Muscle of leg (tissue), 16 donors: ENCODE measurements at places on chromosomes 13 and 19. TPM values are rescaled to one million over a fixed set of nuclear protein-coding genes. Genes with fewer than 3 reads are reported as not detected.
A peak's percentile ranks its signal among the peaks of the same experiment; 100 is the strongest.

DNA sequence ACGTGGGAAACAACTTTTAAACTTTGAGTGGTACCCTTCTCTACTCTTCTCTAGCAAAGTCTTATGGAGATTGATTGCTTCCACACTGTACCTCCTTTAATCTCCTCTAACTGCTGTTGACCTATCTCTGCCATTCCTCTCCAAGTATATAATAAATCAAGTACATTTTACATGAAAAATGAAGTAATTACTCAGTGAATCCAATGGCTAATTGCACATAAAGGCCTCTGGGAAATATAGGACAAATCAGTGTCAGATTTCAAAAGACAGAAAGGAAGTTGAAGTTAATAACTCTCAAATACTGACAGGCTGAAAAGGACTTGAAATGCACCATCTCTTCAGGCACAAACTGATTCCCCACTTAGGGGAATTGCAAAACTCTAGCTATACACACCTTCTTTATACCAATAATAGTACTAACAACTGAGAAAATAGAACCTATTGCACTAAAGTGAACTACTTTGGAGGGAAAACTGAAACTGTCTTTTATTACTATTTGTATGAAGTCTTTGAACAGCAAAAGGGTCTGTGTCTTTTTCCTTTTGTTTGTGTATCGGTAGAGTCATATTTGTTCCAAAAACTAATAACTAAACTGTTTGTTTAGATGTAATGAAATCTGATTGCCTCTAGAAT, 701.1 kb downstream of the PCDH9 start:
- no peak for DNase-seq

DNA sequence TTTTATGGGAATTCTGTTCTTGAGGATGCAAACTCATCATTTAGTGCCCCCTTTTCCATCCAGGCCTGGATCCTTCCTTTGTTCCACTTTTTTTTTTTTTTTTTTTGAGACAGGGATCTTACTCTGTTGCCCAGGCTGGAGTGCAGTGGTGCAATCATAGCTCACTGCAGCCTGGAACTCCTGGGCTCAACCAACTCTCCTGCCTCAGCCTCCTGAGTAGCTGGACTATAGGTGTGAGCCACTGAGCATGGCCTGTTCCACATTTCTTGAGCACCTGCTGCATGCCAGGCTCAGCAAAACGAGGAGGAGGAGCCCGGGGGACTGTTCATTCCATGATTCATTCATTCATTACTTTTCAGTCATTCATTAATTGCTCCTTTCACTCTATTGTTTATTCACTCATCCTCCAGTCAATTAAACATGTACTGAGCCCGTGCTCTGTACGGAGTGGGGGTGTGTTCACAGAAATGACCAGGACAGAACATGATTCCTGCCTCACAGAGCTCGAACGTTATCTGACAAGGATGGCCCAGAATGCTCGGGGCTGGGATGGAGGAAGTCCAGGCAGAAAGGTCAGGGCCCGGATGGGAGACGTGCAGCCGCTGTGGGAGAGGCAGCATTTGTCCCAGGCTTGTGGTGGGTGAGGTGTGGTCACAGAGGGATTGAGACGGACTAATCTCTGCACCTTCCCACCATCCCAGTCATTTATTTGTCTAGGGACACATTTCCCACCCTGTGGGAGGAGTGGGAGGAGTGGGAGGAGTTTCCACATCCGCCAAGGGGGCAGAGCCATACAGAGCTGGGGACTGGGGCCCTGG, 51.2 kb upstream of the SHKBP1 start:
- DNase-seq = no peak

DNA sequence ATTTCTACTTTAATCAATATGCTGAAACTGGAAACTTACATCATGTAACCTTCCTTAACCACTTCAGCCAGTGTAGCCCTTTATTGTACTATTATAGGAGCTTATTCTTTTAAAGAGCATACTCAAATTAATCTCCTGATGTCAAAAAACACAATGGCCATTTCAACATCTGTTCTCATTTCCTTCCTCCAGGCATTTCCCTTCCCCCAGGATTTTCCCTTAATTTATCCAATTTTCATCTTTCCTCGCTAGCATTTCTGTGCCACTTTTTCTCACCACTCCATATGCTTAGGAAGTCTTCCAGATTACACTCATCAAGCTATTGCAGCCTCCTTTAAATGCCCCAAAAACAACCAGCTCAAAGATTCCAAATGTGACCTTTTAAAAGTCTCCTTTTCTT, 265.0 kb downstream of the PCDH9 start:
- DNase-seq = peak; percentile 4

DNA sequence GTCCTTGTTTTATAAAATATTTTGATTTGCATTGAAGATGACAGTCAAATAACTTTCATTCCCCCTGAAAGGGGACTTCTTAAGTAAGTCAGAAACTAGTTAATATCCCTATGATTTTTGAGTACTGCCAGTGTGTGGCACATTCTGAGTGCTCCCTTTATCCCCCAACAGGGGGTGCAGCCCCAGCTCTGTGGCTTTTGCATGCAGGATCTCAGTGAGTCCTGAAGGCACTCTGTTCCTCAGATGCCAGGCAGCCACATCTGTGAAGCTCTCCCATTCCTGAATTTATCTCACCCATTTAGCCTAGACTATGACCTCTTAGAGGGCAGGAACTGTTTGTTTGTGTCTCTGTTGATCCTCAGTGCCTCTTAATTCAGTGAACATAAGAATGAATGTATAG, 123.1 kb downstream of the CDK8 start:
- peak; percentile 15 for DNase-seq

The DLL3 gene
- total RNA-seq = 0.09 TPM

The ATP4A gene
- not detected for total RNA-seq

DNA sequence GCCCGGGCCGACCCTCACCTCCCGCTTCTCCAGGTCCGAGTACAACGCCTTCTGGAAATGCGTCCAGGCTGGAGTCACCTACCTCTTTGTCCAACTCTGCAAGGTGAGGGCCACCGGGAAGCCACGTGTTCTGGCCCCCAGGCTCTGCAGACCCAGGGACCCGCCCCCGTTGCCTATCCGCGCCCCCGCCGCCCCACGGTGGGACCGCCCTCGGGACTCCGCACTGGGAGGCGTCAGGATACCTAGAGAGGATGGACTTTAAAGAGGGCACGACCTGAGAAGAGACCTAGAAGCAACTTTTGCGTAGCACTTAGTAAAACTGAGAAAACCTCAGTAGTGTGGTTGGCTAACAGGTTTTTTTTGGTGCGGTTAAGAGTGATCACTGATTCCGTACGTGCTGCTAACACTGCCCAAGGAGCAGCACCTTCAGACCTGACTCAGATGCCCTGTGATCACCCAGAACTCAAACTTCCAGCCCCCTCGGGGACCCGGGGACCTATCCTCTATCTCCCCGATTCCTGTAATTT, 492 bp downstream of the TMEM147 start:
- peak; percentile 33 for DNase-seq

- peak; percentile 56 for DNase-seq
These were observed 2.8 kb downstream of the SWSAP1 start for GRCh38 chr19:11377237-11377636.

The C5AR1 gene
- 0.53 TPM for total RNA-seq

DNA sequence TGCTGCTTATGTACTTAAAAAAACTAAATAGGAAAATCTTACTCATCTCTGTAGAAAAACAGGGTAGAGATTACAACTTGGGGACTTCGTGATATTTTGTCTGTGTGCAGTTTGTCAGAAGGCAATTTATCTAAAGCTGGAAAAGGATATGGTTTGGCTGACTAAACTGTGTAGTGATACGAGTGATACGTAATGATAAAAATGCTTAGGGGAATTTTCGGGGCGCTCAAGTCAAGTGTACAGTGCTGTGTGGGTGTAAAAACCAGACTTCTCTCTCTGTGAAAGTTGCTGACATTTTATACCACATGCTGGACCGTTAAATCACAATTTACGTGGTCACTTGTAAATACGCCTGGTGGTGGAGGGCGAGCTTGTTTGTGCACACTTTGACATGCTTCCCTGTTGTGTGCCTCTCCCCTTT, 221.7 kb downstream of the KCNRG start:
- DNase-seq = peak; percentile 69
